ENCODE measurements at places on chromosomes 3 and 15.

DNA sequence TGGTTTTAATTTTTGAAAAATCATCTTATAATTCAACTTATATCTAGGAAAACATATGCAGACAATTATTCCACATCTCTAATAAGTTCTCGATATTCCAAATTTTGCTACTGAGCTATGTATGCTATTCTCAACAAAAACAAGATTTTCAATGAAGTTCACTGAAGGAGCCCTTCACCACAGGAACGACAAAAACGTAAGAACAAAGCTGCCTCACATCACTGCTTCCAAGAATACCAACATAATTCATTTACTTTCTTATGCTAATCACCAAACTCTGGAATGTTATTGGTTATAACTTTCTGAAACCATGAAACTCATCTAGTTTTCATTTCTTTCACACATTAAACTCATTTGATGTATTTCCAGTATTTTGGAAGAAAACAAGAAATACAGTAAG is 49.7 kb downstream of the GNB4 start:
- no peak for DNase-seq

- DNase-seq: no peak
Observed at GRCh38 chr3:184725176-184725719, 13.4 kb upstream of the MAGEF1 start.

DNA sequence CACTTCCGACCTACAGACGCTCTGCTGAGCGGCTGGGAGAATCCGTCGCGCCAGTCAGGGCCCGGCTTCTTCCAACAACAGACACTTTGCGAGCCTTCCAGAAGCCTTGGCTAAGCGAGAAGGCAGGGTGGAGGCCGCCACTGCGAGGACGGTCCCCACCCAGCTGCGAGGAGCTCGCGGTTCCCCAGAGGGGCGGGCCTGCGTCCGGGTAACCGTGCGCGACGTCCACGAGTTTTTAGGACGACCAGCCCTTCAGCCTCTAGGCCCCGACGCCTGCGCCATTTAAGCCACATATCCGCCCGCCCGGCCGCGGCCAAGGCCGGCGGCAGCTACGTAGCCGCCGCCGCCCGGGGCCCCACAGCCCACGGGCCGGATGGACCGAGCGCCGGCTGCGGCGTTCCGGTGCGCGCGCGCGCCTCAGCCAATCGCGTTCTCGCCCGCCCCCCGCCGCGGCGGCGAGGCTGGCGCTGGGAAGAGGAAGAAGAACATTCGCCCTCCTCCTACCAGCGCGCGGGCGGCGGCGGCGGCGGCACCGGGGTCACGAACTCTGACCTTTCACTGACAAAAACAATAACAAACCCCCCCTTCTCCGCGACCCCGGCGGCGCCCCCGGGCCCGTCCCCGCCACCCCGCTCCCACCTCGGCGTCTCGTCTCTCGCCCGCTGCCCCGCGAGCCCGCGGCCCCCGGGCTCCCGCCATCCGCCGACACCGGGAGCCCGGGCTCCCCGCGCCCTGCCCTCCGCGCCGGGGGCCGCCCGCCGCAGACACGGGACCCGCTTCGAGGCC is at the start of gene NR2C2:
Gene NR2C2, plus strand, starts transcription at position 484 of the 786 bp plus-strand sequence. CDS start 56,332 bp downstream, outside the sequence.
- peak; percentile 63 for DNase-seq

- DNase-seq: no peak
Observed at GRCh38 chr3:64728428-64728827, 40.6 kb upstream of the ADAMTS9 start.

- no peak for DNase-seq
Observed at GRCh38 chr3:56837196-56837955, 35.6 kb upstream of the ARHGEF3 start.

- DNase-seq: no peak
Observed at GRCh38 chr3:87227835-87228144, 681 bp downstream of the CHMP2B start.

GRCh38 chr3:106288781-106289180 is 420.0 kb upstream of the CBLB start:
- DNase-seq: no peak

GRCh38 chr3:111414531-111414930 is 127.5 kb upstream of the CD96 start:
- DNase-seq: no peak

DNA sequence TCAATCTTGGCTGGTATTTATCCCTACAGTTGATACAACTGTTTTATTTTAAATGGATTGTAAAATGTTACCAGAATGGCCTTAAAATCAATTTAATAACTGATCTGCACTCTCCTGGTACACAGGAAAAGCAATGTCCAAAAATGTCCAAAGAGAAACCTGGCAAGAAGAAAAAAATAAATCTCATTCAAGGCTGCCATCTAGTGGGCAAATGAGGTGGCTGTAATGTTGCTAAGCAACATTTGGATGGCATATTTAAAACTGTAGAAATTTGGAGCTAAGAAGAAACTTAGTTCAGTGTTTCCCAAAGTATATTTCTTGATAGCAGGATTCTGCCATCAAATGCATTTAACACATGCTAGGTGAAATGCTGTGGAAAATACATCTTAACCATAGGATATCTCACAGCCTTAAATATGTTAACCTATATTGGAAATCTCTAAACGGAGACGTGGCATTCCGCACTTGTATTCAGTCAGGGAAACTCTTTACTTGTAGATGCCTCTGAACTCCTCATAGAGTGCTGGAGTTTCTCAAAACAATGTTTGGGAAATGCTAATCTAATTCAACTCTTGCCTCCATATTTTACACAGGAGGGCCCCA is 216.8 kb downstream of the ERC2 start:
- no peak for DNase-seq

DNA sequence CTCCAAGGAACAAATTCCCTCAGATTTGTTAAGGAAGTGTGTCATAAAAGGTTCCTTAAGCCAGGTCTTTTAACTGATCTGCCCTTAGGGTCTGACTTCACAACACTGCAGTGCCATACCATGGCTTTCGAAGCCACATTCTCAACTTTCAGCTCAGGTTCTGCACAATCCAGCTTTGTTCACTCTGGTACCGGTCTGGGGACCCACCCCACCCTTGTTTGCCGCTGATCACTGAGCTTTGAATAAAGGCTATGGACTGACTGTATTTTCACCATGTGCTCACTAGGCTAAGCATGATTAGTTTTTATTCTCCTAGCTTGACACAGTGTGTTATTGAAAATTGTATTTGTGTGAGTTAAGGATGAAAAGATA is 15.9 kb downstream of the SNX1 start:
- DNase-seq: no peak

DNA sequence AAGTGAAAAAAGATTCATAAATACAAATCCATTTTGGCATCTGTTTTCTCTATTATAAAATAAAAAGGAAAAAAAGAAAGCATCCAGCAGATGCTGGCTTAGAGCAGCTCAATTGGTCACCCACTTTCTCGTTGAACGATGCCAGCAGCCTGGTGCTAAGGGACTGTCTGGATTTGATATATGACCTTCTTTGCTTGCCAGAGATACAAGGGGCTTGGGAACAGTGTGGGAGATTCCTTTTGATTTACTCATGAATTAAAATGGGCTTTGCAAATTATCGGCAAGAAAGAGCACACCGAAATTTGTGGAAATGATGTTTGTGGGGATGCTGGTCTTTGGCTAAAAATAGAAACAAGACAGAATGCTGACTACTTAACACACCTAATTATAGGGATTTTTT is 210.3 kb upstream of the STT3B start:
- DNase-seq: no peak

- no peak for DNase-seq
Observed at GRCh38 chr3:64122476-64122875, 99.2 kb upstream of the PSMD6 start.

DNA sequence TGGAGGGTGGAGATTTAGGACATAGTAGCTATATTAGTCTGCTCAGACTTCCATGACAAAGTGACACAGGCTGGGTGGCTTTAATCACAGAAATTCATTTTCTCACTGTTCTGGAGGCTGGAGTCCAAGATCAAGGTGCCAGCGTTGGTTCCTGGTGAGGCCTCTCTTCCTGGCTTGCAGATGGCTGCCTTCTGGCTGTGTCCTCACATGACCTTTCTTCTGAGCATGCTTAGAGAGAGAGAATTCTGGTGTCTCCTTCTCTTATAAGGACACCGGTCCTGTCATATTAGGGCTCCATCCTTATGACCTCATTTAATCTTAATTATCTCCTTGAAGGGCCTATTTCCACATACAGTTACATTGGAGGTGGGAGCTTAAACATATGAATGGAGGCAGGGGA is 14.9 kb upstream of the SHC4 start:
- DNase-seq: no peak

GRCh38 chr3:149891621-149892020 is 78.6 kb downstream of the RNF13 start:
- no peak for DNase-seq

DNA sequence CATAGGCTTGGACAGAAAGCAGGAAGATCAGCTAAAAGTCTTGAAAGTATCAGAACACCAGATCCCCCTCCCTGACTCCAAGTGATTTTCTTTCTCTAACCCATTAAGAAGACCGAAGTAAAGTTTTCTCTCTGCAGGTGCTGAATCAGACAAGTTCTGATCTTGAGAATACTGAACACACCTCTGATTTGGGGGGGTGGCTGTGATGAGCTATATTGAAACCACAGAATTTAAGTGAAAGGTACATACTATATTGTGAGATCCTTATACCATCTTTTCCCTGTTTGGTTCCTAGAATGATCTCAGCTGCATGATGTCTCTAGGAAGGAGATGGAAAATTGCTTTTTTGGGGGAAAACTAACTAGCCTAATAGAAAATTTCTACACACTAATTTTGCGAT is 196.0 kb downstream of the DIPK2A start:
- no peak for DNase-seq

- DNase-seq: no peak
Observed at GRCh38 chr15:95429345-95429744, 901.2 kb upstream of the NR2F2 start.

GRCh38 chr15:35308802-35309201 is 223.7 kb upstream of the NANOGP8 start:
- no peak for DNase-seq

DNA sequence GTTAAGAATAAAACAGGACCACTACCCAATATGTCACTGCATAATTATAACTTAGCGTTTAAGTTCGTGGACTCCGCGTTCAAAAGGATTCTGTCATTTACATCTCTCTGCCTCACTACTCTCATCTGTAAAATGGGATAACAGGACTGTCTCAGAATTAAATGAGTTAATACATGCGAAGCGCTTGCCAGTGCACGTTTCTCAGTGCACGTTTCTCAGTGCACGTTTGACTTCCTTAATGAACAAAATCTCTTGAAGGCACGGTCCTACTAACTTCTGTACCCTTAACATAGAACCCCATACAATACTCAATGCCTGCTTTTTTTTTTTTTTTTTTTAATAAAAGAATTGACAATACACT is 499 bp downstream of the RABL3 start:
- no peak for DNase-seq

DNA sequence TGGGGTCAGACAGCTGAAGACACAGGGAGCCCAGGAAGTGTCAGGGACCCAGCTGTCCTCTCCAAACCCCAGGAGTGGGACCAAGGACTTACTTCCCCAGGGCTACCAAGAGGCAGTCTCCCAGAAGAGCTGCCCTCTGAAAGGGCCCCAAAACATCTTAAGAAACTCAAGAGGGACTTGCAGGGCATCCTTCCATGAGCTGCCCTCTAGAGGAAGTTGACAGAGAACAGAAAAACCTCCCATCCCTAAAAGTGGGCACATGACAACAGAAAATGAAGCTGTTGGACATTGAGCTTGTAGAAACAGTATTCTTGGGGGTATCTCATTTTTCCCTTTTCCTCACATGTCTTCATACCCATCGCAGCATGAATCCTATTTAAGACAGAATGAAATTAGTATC is 58.9 kb downstream of the MECOM start:
- DNase-seq: no peak

DNA sequence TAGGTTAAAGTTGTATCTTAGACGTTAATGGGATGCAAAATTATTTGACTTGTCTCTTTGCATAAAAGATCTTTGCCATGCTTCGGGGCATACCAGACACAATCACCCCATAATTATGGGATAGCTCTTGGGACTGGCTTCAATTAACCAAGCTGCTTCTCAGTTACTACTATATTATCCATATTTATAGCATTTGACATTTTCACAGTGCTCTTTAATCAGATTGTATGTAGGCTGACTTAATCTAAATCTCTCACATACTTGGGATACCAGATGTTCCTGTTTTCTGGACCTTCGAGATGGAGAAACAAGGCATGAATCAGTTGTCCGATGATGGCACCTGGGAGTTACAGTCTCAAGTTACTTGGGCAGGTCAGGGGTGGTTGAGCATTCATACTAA is 27.2 kb upstream of the ABHD17C start:
- no peak for DNase-seq

DNA sequence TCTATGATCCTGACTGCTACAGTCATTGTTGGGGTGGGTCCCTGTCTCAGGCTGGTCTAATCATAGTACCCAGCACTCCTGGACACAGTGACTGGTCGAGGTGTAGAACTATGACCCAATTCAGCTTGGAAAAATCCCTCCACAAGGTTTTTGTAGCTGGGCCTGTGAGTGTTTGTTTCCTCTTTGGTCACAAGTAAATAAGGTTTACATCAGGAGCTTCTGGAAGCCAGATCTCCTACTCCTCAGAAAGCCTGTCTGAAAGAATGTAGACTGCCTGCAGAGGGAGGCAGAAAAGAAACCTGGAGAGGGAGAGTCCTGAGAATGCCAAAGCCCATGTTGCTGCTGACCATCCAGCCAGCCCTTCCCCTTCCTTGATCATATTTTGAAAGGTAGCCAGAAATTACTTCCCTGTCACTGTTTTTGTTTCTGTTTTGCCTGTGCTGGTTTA is 123.2 kb downstream of the RAP2B start:
- DNase-seq: no peak

GRCh38 chr3:31754575-31755278 is 222.0 kb downstream of the STT3B start:
- DNase-seq: no peak

- no peak for DNase-seq
Observed at GRCh38 chr3:11307830-11308432, 35.7 kb downstream of the ATG7 start.

- no peak for DNase-seq
Observed at GRCh38 chr3:108494906-108495531, 15.4 kb downstream of the MYH15 start.

- DNase-seq: no peak
Observed at GRCh38 chr3:105791919-105792786, 76.7 kb downstream of the CBLB start.

GRCh38 chr3:81743096-81744025 is 18.1 kb downstream of the GBE1 start:
- DNase-seq: no peak

GRCh38 chr15:73884159-73884558 is 10.8 kb downstream of the TBC1D21 start:
- no peak for DNase-seq

DNA sequence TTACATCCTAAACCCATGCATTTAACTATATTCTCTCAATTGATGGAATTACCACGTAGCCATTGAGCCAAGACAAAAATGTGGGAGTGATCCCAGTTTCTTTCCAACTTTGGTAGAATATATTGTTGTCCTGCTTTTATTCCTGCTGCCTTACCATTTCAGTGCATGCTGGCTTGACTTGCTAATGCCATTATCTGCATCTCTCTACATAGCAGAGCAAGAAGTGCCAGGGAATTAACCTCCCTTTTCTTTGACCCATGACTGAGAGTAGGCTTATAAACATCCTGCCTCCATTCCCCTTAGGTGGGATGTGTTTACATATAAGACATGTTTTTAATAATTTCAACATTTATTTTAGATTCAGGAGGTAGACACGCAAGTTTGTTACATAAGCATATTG is 1153.4 kb downstream of the IGSF11 start:
- no peak for DNase-seq

All from stimulated activated CD4-positive, alpha-beta T cell treated with anti-CD3 and anti-CD28 coated beads, Interleukin-1b, Interleukin-23, amount 100 ng/mL, for 1 hour (primary cell).